Epithelial cell of alveolus of lung (primary cell): ENCODE measurements at places on chromosomes 11 and 22. TPM values are rescaled to one million over a fixed set of nuclear protein-coding genes. Genes with fewer than 3 reads are reported as not detected.

Gene LDLRAD3
- total RNA-seq, result 15.4 and 28.0 TPM in 2 replicates

Gene ANKK1
- total RNA-seq, result not detected in 2 replicates

Gene OR4X1
- not detected in 2 replicates for total RNA-seq

Gene GPHA2
- not detected in 2 replicates for total RNA-seq
